ENCODE measurements at places on chromosomes 6 and 20.

- DNase-seq = no peak
Observed at GRCh38 chr6:21367148-21367547, 226.4 kb upstream of the SOX4 start.

DNA sequence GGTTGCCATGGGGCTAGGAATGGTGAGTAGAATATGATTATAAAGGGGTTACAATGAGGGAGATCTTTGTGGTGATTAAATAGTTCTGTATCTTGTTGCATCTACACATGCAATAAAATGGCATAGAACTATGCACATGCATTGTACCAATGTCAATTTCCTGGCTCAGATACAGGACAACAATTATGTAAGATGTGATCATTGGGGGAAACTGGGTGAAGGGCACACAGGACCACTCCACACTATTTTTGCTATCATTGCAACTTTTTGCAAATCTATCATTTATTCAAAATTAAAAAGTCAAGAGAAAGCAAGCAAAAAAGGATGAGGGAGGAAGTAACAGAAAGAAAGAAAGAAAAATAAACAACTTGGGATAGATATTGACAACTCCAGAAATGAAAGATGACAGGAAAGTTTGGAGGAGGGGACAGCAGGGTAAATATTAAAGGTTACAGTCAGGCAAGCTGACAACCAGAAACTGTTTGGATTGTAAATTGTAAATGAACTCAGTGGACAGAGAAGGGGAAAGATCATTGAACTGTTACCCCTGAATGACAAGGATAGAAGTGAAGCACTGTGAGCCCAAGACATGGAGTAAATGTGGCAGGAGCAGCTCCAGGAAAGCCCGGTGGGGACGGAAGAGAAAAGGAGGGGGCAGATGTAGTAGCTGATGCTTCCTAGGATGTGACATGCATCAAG is 499.6 kb upstream of the JARID2 start:
- DNase-seq = no peak

DNA sequence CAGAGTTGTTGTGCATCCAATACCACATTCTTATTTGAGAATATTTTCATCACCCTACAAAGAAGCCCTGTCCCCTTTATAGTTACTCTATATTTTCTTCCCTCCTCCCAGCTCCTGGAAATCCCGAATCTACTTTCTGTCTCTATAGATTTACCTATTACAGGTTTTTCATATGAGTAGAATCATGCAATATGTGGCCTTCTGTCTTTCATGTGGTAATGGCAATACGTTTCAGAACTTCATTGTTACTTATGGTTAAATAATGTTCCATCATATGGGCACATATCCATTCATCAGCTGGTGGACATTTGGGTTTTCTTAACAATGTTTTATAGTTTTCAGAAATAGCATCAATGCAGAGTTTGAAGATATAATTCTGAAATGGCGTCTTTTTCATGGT is 17.1 kb downstream of the GINS1 start:
- no peak for DNase-seq

DNA sequence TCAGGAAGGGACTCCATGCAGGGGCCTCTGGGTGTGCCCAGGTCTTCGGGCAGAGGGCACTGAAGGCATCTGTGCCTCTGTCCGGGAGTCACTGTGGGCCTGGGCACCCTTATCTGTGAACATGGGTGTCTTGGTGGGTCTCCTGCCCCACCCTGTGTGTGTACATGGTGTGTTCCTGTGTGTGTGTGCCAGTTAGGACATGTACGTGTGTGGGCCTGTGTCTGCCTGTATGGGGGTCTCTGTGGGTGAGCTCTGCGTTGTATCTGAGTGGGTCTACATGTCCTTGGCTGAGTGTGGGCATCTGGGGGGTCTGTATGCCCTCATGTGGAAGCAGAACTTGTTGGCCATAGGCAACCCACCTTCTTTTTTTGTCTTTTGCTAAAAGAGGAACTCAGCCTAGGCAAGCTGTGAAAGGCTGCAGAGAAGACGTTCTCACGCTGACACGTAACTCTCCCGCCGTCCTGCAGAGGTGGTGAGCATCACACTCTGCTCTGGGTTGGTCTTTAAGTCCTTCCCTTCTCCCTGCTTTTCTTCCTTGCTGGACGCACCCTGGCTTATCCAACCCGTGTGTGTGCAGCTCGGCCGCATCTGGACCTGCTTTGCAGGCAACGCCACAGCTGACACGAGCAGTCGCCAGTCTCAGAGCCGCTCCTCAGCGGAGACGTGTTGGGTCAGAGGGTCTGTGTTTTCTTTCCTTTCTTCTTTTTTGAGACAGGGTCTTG is 532 bp upstream of the NPBWR2 start:
- DNase-seq = peak; percentile 57

DNA sequence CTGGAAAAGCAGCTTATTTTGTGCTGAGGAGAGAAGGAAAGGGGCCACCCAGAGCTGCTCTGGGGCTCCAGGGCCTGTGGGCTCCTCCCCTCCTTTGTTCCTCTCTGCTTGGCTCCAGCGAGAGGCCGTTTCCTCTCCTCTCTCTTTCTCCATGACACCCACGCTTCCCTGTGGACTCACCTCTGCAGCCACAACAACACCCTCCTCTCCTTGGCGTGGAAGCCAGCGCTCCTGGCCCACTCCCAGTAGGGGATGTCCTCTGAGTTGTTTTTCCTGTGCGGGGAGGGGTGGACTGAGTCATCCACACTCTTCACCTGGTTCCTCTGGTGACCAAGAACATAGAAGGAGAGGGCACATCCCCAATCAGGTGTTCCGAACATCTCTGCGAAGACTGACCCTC is 4.9 kb upstream of the CDSN start:
- no peak for DNase-seq

- no peak for DNase-seq
Observed at GRCh38 chr20:31476643-31477215, 1.6 kb downstream of the REM1 start.

DNA sequence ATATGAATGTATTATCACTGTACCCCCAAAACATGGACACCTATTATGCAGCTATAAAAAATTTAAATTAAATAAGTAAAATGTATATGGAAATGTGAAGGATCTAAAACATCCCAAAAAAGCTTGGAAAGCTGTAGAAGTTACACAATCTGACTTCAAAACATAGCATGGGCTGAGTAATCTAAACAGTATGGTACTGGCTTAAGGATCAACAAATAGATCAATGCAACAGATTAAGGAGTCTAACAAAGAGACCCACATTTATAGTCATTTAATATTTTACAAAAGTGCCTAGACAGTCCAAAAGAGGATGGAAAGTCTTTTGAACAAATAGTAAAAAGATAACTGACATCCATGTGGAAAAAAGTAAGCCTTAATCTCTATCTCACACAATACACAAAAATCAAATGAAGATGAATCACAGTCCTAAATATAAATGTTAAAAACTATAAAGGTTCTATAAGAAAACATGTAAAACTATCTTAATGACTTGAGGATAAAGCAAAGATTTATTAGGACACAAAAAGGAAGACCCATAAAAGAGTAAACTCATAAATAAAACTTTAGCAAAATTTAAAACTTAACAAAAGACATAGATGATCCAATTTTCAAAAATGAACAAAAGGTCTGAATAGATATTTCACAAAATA is 46.8 kb downstream of the RANBP9 start:
- DNase-seq = no peak

All from OCI-M1 (cell line).